ENCODE measurements at places on chromosomes 6 and 20.

GRCh38 chr20:49951151-49951550 lies 15.0 kb downstream of the RNF114 start:
- DNase-seq = no peak

DNA sequence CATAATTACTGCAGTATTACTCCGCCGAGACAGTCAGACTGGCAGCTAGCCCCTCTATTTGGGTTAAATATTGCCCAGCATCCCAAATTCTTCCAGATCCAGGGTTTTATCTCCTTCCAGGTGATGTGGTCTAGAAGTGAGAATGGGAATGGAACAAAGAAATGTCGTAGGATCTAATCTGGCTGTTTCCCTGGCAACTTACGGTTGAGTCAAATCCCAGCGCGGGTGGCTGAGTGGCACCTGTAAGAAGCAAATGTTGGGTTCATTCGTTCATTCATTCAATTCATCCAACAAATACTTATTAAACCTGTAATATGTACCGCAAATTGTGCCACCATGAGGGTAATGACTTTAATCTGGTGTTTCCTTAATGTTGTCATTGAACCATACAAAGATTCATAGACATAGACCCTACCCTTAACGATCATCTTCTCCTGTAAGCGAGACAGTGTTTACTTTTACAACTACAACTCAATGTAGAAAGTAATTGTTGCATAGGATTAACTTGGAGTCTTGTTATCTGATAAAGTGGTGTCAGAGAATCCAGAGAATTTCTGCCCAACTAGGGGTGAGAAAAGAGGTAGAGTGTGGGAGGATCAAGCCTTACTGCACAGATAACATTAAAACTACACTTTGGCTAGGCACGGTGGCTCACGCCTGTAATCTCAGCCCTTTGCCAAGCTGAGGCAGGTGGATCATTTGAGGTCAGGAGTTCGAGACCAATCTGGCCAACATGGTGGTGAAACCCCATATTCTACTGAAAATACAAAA lies 91.3 kb upstream of the ADGRF1 start:
- no peak for DNase-seq

DNA sequence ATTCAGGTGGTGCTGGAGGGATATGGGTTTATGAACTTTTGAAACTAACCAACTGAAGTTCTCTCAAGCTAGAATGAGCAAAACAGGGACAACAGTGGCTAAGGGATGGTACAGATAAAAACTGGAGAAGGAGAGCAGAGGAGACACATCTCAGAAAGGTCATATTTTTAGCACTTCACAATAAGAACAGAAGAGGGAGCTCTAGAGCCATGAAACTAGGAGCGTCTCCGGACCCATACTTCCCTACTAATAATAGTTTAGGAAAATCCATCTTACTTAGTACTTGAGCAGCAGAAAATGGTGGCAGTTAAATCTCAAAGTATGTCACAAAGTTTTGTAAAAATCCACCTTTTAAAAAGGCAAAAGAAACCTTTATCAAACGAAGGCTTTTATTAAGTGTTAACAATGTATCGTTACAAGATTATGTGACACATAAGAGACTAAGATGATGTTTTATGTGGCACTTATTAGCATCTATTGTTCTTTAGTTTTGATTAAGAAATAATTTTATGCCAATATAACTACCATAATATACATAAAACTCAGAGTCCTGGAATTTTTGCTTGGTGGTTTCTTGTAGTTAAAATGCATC lies 278.6 kb downstream of the TBC1D32 start:
- no peak for DNase-seq

DNA sequence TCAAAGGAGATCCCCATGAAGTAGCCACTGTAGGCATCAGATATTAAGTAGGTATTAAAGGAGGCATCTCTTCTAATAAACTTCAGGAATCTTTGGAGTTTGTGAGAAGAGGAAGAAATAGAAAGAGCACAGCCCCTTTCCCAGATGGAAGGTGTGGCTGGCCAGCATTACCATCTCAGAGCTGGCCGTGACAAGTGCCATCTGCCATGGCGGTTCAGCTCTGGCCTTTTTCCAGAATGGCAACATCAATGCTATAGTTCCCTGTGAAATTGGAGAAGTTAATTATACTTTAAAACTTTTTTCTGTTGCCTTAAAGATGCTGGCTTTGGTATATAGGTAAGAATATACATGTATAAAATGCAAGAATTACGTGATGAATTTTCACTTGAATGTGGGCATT lies 51.9 kb upstream of the MCUR1 start:
- no peak for DNase-seq

GRCh38 chr20:25992146-25992545 lies 295.5 kb upstream of the ZNF337 start:
- no peak for DNase-seq

GRCh38 chr20:49594931-49595315 lies 27.0 kb upstream of the PTGIS start:
- no peak for DNase-seq

DNA sequence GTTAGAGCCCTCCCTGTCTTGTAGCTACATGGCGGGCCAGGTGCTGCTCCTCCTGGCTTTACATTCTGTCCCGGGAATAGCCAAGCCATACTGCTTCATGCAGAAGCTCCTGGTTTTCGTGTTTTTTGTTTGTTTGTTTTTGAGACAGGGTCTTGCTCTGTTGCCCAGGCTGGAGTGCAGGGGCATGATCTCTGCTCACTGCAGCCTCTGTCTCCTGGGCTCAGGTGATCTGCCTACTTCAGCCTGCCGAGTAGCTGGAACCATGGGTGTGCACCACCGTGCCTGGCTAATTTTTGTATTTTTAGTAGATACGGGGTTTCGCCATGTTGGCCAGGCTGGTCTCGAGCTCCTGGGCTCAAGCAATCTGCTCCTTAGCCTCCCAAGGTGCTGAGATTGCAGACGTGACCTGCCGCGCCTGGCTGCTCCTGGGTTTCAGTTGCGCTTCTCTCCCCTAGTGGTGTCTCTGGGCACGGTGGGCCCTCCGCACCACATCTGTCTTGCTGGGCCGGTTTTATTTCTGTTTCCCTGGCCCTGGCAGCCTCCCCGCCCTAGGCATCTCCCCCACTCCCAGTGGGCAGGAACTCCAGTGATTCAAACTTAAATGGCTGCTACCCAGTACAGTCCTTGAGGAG lies 12.9 kb downstream of the CDYL start:
- DNase-seq = peak; percentile 55

- no peak for DNase-seq
These were observed 590.9 kb upstream of the CITED2 start for GRCh38 chr6:139965393-139965792.

GRCh38 chr6:10174056-10174455 lies 240.8 kb downstream of the TFAP2A start:
- no peak for DNase-seq

DNA sequence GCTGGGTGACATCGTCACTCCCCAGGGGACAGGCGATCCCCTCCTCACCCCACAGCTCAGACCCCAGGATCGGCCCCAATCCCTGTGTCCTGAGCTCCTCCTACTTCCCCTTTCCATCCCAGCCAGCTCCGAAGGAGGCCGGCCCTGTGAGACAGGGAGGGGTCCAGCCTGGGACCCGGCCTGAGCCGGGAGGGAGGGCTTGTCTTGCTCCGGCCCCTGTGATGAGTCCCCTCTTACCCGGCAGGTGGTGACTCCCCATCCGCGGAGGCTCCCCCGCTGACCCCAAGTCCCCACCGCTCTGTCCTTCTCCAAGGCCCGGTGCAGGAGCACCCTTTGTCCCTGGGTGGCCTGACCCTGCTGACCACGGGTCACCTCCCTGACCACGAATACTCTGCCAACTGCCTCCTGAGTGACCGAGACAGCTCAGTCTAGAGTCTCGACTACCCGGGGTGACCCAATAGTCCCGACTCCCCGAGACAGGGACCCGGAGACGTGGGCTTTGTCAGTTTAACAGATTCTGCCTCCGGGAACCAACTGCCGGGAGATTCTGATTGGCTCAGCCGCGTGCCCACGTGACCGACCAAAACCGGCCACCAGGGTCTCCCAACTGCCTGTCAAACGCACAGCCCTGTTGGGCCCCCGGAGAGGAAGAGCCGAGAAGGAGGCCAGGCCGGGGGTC lies 187.4 kb upstream of the PROKR2 start:
- DNase-seq = peak; percentile 68

GRCh38 chr20:35060168-35060567 lies 32.4 kb downstream of the TRPC4AP start:
- DNase-seq = no peak

- no peak for DNase-seq
These were observed 84.5 kb downstream of the HIVEP2 start for GRCh38 chr6:142860498-142860897.

DNA sequence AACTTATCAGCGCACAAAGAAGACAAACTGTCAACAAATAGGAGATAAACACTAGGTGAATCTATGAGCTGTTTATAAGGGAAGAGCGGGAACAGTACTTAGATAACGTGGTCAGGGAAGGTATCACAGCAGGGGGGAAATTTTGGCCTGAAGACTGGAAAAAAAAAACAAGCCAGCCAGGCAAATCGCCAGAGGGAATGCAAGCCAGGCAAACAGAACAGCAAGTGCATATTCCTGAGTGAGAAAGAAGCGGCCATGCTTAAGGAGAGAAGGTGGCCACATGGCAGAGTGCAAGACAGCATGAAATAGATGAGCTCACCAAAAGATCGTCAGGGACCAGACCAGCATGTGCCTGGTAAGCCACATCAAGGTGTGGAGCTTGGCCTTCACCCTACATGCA lies 466.5 kb upstream of the ARID1B start:
- no peak for DNase-seq

GRCh38 chr20:37042986-37043972 lies 52.5 kb downstream of the RBL1 start:
- DNase-seq = no peak

DNA sequence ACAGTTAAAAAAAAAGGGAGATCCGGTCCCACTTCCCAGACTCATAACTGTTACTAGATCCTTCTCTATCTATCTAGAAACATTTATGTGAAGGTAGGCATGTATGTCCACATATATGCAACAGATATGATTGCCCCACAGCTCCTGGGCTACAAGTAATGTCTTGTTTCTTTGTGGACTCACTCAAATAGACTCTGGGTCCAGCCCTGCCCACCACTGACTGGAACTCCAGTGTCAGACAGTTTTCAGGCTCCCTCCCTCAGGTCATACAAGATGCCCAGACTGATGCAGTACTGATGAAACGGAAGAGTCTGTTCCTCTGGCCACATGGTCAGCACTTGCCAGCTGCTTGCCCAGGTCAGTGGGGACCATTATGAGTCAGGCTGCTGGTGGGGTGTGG lies 30.8 kb upstream of the IER3 start:
- no peak for DNase-seq

DNA sequence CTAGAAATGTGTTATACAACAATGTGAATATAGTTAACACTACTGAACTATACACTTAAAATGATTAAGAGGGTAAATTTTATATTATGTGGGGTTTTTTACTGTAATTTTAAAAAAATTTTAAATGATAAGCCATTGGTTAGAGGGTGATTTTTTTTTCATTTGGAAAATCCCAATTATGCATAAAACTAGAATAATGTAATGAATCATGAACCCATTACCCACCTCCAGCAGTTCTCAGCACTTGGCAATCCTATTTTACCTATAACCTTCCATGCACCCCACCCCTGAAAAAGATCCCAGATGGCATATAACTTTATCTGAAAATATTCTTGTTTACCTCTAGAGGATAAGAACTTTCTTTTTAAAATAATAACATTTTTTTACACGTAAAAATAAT lies 13.7 kb downstream of the KIF3B start:
- no peak for DNase-seq

All from H9 (cell line).